ENCODE measurements at places on chromosomes 3 and 15. TPM values are rescaled to one million over a fixed set of nuclear protein-coding genes. Genes with fewer than 3 reads are reported as not detected.

DNA sequence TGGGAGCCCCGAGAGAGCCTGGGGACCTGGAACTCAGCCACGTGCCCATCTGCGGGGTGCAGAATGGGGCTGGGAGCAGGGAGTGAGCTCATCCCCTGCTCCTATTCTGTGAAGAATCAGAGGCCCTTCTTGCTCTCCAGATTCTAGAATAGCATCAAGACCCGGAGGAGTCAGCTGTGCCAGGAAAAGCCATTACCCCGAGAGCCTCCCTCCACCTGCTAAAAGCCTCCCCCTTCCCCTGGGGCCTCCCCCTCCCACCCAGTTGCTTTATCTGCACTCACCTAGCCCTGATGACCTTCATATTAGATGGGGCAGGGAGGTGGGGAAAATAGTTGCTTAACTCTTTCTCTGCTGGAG is 23.1 kb downstream of the CCDC33 start:
- H3K4me3 ChIP-seq, result no peak overlapping the region
- H3K27ac ChIP-seq, result no peak overlapping the region
- H3K36me3 ChIP-seq, result no peaks in the 10 kb centered on the region
- no peak for DNase-seq

DNA sequence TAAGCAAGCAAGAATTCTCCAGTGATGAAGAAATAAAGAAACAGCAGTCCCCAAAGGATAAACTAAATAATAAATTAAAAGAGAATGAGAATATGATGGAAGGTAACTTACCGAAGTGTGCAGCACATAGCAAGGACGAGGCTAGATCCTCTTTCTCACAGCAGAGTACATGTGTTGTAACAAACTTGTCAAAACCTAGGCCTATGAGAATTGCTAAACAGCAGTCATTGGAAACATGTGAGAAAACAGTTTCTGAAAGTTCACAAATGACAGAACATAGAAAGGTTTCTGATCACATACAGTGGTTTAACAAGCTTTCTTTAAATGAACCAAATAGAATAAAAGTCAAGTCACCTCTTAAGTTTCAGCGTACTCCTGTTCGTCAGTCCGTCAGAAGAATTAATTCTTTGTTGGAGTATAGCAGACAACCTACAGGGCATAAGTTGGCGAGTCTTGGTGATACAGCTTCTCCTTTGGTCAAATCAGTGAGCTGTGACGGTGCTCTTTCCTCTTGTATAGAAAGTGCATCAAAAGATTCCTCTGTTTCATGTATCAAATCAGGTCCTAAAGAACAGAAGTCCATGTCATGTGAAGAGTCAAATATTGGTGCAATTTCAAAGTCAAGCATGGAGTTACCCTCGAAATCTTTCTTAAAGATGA is 4.5 kb upstream of the SCG5 start:
- no peak overlapping the region for H3K4me3 ChIP-seq
- no peaks in the 10 kb centered on the region for H3K36me3 ChIP-seq
- no peaks in the 10 kb centered on the region for H3K4me1 ChIP-seq
- no peaks in the 10 kb centered on the region for H3K27me3 ChIP-seq
- no peak for DNase-seq

- no peaks in the 10 kb centered on the region for H3K27me3 ChIP-seq
- peaks cover under 1% of the 10 kb centered on the region for H3K36me3 ChIP-seq
- no peak overlapping the region for H3K4me3 ChIP-seq
- no peak for DNase-seq
Measured at GRCh38 chr3:120765830-120766493, 23.4 kb downstream of the GTF2E1 start.

GRCh38 chr3:193174140-193174539 is 66.9 kb upstream of the PLAAT1 start:
- no peak overlapping the region for H3K4me3 ChIP-seq
- no peaks in the 10 kb centered on the region for H3K4me1 ChIP-seq

DNA sequence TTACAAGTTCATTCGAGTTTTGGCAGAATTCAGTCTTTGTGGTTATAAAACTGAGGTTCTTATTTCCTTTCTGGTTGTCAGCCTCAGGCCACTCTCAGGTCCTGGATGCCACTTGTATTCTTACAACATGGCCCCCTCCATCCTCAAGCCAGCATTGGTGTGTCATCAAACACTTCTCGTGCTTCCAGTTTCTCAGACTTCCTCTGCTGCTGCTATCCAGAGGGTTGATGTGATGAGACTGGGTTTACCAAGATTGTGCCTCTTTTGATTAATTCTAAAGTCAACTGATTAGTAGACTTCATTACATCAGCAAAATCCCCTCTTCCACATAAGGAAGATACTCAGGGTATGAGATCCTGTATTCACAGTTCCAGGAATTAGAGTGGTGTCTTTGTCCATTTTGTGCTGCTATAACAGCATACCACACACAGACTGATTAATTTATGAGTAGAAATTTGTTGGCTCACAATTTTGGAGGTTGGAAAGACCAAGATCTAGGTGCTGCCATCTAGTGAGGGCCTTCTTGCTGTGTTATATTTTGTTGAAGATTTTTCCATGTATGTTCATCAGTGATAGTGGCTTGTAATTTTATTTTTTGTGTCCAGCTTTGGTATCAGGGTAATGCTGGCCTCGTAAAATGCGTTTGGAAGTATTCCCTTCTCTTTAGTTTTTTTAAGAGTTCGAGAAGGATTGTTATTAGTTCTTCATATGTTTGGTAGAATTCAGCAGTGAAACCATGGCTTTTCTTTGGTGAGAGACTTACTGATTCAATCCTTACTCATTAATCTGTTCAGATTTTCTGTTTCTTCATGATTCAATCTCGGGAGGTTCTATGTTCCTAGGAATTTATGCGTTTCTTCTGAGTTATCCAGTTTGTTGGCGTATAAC is 11.1 kb downstream of the LRCH3 start:
- no peak for DNase-seq
- H3K27me3 ChIP-seq, result no peaks in the 10 kb centered on the region
- peak overlapping the region; percentile 29 for H3K27ac ChIP-seq
- H3K4me3 ChIP-seq, result no peak overlapping the region
- H3K4me1 ChIP-seq, result peaks cover 4% of the 10 kb centered on the region
- H3K36me3 ChIP-seq, result no peaks in the 10 kb centered on the region

DNA sequence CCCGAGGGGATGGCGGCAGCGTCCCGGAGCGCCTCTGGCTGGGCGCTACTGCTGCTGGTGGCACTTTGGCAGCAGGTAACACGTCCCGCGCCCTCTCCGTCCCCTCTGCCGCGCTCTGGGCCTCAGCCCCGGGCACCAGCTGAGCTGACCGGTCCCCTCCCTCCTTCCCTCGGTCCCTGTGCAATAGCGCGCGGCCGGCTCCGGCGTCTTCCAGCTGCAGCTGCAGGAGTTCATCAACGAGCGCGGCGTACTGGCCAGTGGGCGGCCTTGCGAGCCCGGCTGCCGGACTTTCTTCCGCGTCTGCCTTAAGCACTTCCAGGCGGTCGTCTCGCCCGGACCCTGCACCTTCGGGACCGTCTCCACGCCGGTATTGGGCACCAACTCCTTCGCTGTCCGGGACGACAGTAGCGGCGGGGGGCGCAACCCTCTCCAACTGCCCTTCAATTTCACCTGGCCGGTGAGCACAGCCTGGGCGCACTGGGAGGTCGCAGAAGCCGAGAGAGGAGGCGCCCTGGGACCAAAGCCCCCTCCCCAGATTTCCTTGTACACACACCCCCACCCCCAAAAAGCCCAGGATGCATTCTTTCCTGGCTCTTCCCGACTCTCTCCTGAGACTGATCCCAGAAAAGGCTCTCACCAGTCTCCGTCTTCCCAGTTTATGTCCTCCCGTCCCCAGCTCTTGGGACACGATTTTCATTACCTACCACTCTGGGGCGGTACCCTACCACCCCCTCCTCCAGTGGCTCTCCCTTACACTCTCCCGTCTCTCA is 705 bp downstream of the DLL4 start:
- H3K4me3 ChIP-seq, result peak overlapping the region; percentile 66
- H3K36me3 ChIP-seq, result no peaks in the 10 kb centered on the region
- H3K4me1 ChIP-seq, result peaks cover 45% of the 10 kb centered on the region
- H3K27ac ChIP-seq, result no peak overlapping the region
- H3K27me3 ChIP-seq, result peaks cover 8% of the 10 kb centered on the region

DNA sequence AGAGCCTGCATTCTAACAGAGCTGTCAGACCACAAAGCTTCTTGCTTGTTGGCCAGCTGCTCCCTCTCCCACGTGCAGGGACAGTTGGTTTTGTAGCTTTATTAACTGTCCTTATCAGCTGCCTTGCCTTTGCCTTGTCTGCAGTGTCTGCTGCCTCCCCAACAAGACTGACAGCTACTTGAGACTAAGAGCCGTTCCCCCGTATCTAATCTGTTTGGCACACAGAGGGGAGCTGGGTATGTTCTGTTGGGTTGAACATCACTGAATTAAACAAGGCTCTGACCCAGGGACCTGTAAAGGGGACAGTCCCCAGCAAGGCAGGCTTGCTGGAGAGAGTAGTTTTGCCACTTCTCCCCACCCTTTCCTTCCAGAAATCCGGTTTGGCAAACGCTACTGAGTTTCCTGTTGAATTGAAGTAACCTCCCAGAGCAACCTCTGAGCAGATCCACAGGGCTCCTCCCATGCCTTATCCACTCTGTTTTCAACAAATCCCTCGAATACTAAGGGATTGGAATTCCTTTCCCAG is 116.1 kb downstream of the ANP32A start:
- H3K27ac ChIP-seq, result no peak overlapping the region
- H3K4me1 ChIP-seq, result peaks cover 10% of the 10 kb centered on the region
- H3K27me3 ChIP-seq, result no peaks in the 10 kb centered on the region
- H3K4me3 ChIP-seq, result no peak overlapping the region

DNA sequence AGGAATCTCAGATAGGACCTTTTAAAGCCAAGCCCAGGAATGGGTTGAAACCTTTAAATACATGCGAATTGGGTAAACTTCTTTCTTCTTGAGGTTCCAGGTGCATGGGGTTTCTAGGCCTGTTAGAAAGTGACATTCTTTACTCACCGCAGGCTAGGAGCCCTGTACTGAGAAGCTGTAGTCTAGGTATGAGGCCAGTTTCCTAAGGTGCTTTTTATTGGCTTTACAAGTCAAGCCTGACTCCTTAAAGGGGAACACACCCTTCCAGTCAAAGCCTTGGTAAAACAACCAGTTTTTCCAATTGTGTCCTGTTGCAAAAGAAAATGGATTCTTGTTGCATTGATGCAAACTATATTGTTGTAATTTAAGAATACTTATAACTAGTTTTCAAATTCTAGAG is 76.1 kb upstream of the ATP11B start:
- no peaks in the 10 kb centered on the region for H3K36me3 ChIP-seq
- DNase-seq, result no peak
- H3K27me3 ChIP-seq, result no peaks in the 10 kb centered on the region
- no peaks in the 10 kb centered on the region for H3K4me1 ChIP-seq

DNA sequence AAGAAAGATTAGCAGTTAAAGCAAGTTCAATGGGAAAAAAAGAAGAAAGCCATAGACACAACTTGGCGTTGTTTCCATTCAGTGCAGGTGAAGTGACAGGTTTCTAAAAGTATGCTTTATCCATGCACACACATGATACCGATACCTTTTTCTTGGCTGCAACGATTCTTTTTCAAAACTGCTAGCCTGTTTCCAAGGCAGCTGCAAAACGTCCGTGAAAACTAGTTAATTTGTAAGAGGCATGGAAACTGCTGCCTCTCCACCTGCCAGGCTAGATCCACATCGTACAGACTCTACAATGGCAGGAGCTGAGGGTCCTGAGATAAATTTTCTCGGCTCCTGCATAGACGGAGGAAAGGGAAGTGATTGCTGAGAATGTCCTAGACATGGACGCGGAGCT is 128.9 kb upstream of the ICE2 start:
- no peak for DNase-seq
- H3K4me1 ChIP-seq, result no peaks in the 10 kb centered on the region
- no peaks in the 10 kb centered on the region for H3K27me3 ChIP-seq
- no peak overlapping the region for H3K27ac ChIP-seq
- no peaks in the 10 kb centered on the region for H3K36me3 ChIP-seq

Gene LIPC
- not detected for total RNA-seq

Gene NANOGP8
- not detected for total RNA-seq
